Pulmonary artery endothelial cell (primary cell): ENCODE measurements at places on chromosomes 12 and 14. TPM values are rescaled to one million over a fixed set of nuclear protein-coding genes. Genes with fewer than 3 reads are reported as not detected.

The TAS2R43 gene
- total RNA-seq, result 0.40 and 1.3 TPM in 2 replicates

The SPTLC2 gene
- 48.1 and 54.5 TPM in 2 replicates for total RNA-seq

DNA sequence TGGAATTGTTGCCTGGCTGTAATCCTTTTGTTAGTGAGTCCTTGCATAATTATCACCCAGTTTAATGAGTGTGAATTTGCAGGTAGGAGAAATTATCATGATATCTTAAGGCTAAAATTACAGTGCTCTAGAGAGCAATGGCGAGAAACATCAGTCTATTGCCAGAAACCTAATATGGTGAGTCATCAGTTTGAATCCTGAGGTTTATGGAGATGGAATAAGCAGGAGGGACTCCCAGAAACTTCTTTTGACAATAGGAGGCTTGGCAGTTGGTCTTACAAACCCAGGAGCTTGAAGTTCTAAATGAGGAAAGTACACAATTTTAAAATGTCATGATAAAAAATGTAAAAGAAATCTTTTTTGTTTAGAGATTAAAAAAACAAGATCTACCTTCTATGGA lies 31.5 kb upstream of the CRADD start:
- no peak for DNase-seq

The ERP27 gene
- total RNA-seq, result 0.14 and 0.33 TPM in 2 replicates

DNA sequence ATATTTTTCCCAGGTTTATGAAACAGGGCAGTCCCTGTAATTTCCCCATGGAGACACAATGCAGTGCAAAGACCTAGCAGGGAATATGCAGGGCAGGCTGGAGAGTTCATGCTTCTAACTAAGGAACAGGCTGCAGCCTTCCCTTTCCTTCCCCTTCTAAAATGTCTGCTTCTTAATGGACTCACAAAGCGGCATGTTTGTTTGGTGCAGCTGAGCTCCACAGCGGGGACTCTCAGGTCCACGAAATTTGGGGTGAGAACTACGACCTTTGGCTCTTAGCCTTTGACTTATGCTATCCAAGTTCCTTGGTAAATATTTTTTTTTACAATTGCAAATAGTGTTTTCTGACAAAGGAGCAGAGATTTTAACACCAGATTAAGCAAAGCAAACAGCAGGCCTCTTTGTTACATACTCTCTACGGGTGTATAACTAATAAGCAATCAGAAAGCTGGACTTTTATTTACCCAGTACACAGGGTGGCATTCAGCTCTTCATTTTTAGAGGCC lies 323.6 kb downstream of the ZFP36L1 start:
- no peak for DNase-seq

- DNase-seq, result no peak
Observed at GRCh38 chr12:24562771-24563431, 386.0 kb downstream of the BCAT1 start.

DNA sequence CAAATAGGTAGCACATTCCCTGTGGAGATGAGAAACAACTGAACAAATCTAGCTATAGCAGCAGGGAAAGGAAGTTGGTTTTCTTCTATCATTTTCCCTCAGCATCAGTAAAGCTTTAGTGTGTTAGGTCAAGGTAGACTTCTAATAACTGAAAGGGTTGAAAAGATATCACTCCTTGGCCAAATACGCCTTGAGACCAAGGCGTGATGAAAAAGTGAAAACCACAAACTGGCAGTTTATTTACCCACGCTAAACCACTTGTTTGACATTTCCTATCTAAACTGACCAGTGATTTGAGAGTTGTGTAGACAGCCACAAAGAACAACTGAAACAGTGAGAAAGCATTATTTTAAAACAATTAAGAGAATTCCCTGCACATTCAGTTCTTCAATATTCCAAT lies 99.6 kb upstream of the SOX5 start:
- DNase-seq, result no peak

DNA sequence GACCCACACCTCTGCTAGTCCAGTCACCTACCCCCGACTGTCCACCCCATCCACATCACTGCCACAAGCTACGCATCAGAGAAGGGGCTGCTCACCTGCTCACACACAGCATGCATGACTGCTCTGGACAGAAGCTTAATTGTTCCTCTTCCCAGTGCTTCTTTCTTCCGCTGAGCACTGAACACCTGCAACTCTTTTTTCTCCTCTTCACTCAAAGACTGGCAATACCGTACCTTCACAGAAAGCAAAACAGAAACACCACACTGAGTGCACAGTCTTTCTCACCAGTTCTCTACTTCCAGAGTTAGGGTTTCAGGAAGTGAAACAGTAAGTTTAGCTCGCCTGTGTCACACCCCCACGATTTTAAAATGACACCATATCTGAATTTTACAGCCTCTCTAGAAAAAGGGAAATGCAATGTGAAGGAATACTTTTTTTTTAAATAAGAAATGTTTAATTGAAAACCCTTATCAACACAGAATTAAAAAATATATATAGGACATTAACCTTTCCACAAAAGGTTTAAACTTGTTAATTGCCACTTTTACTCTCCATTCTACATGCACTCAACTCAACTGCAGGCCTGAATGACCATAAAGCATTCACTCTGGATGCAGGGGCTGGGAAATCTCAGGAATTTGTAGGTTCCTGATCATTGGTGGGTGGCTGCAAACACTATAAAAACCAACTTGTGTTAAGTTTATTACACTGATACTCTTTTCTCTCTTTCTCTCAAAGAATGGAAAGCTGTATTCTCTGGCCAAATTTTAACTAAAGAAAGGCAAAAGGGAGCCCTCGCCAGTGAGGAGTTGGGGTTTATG lies 120.0 kb downstream of the PRICKLE1 start:
- no peak for DNase-seq

GRCh38 chr14:51610771-51611170 lies 40.9 kb upstream of the FRMD6 start:
- DNase-seq, result no peak

The CARMIL3 gene
- under 0.01 and 0.04 TPM in 2 replicates for total RNA-seq

GRCh38 chr14:90349739-90350138 lies 18.0 kb upstream of the NRDE2 start:
- DNase-seq, result no peak

The GLT1D1 gene
- total RNA-seq, result not detected in 2 replicates

DNA sequence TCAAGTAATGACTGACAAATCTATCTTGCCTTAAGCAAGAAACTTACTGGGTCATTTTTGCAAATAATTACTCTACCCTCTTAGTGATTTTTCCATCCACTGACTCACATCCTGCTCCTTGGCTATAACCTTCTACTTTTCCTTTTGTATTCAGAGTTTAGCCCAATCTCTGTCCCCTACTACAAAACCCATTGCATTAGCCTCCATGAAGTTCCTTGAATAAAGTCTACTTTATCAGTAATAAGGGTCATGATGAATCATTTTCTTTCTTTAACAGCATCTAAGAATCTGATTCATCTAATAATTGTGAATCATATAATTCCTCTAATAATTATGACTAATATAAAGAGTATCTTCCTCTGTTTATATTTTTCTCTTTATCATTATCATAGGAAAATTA lies 132.6 kb downstream of the NTS start:
- peak; percentile 4 for DNase-seq

- no peak for DNase-seq
Observed at GRCh38 chr12:124869059-124869665, 5.5 kb upstream of the SCARB1 start.

DNA sequence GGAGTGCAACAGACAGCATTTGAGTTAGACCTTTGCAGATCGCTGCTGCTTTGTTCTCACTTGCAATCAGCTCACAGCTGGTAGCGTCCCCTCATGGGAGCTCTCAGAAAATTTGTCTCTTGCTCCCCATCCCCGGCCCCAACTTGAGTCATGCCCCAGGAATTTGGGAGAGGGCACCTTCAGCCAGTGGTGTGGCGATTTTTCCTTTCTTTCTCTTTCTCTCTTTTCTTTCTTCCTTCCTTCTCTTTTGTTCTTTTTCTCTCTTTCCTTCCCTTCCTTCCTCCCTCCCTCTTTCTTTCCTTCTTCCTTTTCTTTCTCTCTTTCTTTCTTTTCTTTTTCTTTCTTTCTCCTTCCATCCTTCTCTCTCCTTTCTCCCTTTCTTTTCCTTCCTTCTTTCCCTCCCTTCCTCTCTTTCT lies 34.2 kb upstream of the MAP1LC3B2 start:
- no peak for DNase-seq

- DNase-seq, result no peak
Observed at GRCh38 chr12:106276032-106276740, 26.3 kb upstream of the TCP11L2 start.

- no peak for DNase-seq
Observed at GRCh38 chr12:93573552-93574223, 1.2 kb downstream of the SOCS2 start.

The TMCC3 gene
- 19.9 and 30.7 TPM in 2 replicates for total RNA-seq

DNA sequence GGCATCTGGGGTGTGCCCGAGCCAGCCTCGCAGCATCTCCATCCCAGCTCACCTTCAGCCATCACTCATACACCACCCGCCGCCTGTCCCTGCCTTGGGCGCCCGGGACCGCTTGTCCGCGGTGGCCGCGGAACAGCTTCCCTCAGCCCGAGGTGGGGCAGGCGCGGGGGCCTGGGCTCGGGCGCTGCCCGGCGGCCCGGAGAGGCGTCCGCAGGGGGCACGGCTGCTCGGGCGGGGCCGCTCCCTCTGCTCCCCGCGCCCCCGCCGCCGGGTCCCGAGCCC lies 430 bp downstream of the SLC41A2 start:
- DNase-seq, result no peak

GRCh38 chr14:30291216-30291615 lies 267.7 kb upstream of the G2E3 start:
- DNase-seq, result no peak

The PPP1R1A gene
- not detected in 2 replicates for total RNA-seq

DNA sequence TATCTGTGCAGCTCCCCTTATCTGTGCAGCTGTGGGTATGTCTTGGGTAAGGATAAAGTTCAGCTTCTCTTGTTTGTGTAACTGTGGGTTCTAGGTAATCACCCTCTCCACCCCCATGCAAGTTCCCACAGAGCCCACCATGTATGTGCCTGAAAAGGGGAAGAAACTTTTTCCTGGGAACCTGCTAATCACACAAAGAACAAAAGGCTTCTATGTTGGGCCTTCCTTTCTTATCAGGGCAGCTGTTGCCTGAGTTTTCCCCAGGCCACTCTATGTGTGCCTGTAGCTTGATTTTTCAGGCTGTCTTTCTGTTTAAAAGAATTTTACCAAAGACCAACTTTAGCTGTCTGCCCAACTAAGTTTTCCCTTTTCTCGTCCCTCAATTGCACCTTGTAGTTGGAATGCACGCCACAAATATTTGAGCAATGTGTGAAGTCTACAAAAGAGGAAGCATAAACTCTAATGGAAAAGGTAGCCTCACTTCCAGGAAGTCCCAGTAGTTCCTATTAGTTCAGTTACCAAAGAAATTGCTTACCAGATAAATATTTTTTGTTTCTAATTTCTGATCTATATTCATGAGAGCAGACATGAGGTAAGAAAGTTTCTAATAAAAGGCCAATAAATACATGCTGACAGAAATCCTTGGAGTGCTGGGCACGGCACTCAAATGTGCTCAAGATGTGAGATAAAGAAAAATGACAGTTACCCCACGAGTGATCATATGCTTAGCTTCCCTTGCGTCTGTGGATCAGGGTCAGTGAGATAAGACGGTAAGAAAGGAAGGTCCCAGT lies 2.7 kb upstream of the GALC start:
- DNase-seq, result no peak

The ACVRL1 gene
- total RNA-seq, result 439 and 664 TPM in 2 replicates

The PPFIA2 gene
- 0.40 TPM in 1 of 2 replicates, not detected in the other for total RNA-seq

DNA sequence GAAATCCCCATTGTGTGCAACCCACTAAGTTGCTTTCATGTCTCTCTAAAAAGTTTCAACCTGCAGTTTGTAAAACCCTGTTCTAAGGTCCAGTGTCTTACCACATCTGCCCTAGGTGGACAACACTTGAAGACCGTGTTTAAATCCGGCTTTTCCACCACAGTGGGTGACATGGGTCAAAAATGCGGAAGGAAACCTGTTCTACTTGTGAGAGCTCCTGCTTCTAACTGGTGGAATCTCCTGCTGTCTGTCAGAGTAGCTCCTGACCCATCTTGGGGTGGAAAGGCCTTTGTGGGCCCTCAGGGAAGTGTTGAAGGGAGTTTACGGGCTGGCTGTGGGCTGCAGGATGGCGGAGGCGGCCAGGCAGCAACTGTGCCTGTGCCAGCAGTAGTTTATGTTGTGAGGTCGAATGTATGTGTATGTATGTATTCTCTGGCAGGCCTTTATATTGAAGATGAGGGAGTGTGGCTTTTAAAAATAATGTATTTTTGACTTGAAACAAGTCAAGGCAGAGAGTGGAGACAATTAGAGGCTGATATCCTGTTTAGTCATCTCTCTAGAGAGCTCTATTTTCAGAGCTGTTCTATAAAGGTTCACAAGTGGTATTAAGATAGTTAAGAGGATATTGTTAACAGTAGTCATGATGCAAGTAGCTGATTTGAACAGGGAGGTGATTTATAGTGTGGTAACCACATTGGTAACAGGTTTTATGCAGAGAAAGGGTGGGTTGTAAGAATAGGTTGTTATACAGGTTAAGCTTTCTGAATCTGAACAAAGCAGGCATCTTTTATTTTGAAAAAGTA lies 67.0 kb downstream of the PRKCH start:
- DNase-seq, result no peak

DNA sequence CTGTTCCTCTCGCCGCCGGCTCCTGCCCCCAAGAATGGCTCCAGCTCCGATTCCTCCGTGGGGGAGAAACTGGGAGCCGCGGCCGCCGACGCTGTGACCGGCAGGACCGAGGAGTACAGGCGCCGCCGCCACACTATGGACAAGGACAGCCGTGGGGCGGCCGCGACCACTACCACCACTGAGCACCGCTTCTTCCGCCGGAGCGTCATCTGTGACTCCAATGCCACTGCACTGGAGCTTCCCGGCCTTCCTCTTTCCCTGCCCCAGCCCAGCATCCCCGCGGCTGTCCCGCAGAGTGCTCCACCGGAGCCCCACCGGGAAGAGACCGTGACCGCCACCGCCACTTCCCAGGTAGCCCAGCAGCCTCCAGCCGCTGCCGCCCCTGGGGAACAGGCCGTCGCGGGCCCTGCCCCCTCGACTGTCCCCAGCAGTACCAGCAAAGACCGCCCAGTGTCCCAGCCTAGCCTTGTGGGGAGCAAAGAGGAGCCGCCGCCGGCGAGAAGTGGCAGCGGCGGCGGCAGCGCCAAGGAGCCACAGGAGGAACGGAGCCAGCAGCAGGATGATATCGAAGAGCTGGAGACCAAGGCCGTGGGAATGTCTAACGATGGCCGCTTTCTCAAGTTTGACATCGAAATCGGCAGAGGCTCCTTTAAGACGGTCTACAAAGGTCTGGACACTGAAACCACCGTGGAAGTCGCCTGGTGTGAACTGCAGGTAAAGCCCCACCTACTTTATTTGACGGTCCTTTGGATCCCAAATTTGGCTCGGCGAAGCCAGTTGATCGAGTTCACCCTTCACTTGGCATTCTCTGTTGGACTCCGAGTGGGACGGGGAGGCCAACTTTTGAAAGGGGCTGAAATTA lies 1.5 kb downstream of the WNK1 start:
- no peak for DNase-seq

The CNPY2 gene
- total RNA-seq, result 73.1 and 82.8 TPM in 2 replicates

The COX8C gene
- total RNA-seq, result not detected in 2 replicates

The PRH2 gene
- not detected in 2 replicates for total RNA-seq

The FAM181A gene
- total RNA-seq, result not detected in 2 replicates

The KANSL2 gene
- total RNA-seq, result 34.8 and 61.3 TPM in 2 replicates

GRCh38 chr12:124018539-124018938 lies 45.5 kb downstream of the ZNF664 start:
- no peak for DNase-seq
